ENCODE measurements at places on chromosomes 2 and 18.

DNA sequence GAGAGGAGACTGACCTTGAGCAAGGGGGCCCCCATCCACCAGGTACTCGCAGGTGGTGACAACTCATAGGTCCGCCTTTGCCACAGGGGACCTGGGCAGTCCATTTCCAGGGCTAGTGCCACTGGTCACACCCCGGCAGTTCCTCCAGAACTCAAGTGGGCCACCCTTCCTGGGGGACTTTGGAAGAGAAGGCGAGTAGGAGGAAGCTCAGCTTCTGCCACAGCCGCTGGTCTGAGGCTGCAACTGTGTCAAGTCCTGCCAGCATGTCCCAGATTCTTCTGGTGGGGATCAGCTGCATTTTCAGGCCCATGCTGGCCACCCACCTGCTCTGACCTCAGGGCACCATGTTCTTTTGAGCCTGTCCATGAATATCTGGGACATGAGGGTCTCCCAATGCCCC is 423.9 kb upstream of the MYT1L start:
- no peak for DNase-seq

GRCh38 chr2:47664817-47665216 is 118.1 kb upstream of the MSH6 start:
- no peak for DNase-seq

DNA sequence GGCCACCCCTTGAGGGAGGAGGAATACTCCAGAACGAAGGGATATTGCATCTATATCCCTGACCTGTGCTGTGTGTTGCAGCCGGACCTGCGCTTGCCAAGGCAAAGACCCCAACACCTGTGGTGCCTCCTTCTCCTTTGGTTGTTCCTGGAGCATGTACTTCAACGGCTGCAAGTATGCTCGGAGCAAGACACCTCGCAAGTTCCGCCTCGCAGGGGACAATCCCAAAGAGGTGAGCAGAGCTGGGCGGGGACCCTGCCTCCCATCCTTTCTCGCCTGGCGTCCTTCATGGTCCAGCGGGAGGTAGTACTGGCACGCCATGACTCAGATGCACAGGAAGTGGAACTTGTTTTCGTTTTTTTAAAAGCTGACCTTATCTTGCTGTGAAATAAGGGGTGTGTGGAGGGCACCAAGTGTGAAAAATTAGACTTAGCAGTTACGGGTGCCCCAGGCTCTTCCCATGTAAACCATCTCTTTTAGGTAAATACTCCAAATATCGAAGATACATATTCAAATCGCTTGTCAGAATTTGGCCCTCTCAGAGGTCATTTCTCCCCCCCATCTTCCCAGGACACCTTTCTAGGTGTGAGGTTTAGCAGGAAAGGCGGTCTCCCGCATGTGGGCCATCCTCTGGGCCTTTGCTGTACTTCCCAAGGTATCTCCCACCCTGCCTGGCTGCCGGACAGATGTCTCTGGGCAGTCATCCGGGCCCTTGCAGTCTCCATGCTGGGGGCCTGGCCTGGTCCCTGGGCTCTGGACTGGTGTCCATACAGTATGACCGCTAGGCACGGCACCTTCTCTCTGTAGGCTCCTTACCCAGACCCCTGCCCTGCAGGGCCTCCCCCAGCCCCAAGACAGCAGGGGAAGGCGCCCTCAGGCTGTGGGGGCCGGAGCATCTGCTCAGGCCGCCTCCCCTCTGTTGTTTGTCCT is 57.6 kb downstream of the BOLA3 start:
- DNase-seq = no peak

- DNase-seq = no peak
Observed at GRCh38 chr2:204869132-204869823, 324.0 kb downstream of the PARD3B start.

DNA sequence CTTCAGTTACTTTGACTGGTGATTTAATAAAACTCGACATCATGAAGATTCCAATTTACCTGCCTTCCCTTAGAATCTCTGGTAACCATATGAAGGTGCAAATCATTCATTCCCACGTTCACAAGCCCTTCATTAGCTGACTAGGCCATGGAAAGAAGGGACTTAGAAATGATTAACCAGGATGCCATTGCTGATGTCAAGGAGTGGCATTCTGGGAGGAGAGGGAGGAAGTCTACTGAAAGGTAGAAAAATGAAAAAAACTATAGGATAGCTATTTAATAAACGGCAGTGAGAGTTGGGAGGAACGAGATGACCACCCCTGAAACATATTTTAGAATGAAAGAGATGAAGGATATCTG is 1.4 kb downstream of the ATIC start:
- no peak for DNase-seq

DNA sequence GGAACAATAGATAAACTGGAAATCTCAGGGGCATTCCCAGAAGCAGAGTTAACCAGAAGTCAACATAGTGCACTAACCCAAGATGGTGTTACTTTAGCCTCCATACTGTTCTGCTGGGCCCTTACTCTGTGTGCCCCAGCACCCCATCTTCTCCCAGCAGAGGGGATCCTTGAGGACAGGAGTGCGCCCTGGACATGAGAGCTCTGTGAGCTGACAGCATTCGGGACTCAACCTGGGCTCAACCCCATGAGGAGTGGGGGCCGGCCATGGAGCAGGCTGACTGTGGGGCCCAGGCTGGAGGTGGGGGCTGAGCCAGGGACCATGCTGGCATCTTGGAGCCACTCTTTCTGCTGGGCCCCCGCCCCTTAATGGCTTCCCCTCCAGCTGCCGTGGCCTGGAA is 156.3 kb upstream of the HS6ST1 start:
- no peak for DNase-seq

GRCh38 chr2:16247326-16248122 is 307.2 kb downstream of the MYCN start:
- DNase-seq = no peak

DNA sequence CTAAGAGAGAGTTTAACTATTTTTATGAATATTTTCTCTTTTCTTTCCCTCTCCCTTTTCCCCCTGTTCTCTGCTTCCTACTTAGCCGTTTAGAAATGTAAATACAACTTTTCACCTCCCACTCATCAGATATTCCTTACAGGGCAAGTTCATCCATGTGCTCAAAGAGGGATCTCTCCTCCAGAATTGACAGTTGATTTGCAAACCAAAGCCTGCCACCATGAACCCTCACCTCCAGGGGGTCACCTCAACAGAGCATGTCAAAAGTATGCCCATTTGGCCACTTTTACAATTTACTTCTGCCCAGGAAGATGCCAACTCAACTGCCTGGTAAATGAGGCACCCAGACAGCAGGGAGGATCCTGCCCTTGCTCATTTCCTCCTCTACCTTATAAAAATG is 149.2 kb upstream of the GYPC start:
- no peak for DNase-seq

DNA sequence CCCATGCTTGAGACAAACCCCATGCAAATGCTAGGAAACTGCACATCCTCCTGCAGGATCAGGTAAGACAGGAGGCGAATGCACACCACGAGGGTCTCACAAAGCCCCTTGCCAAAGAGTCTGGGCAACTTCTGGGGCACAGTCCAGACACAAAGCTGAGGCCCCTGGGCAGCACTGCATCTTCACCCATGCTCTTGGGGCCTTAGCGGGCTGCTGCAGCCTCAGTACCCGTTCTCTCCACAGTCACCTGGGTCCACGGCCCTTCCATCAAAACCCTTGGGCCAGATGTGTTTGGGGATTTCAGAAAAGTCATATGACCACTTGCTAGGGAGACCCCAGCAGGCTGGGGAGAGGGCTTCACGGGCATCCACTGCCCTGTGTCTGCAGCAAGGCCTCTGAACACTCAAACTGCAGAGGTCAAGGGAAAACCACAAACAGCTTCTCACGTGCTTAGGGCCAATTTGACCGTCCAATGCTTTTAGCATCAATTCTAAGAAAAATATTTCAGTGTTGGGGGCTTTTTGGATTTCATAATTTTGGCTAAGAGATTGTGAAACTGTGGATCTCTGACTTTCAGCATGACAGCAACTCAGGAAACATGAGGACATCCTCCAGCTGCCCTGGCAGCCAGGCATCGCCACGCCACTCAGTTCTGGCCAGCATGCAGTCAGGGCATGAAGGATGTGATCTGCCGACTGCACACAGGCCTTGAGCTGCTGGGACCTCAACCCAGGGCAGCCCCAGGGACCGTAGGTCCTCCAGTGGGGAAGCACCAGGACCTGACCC is 20.0 kb downstream of the PASK start:
- no peak for DNase-seq

GRCh38 chr18:79944126-79944731 is 7.2 kb downstream of the SLC66A2 start:
- DNase-seq = no peak

GRCh38 chr2:57890464-57890863 is 156.1 kb upstream of the VRK2 start:
- DNase-seq = peak; percentile 31

- no peak for DNase-seq
Observed at GRCh38 chr2:26681656-26682055, 10.9 kb upstream of the KCNK3 start.

- DNase-seq = no peak
Observed at GRCh38 chr2:168466190-168466737, 10.2 kb downstream of the CERS6 start.

DNA sequence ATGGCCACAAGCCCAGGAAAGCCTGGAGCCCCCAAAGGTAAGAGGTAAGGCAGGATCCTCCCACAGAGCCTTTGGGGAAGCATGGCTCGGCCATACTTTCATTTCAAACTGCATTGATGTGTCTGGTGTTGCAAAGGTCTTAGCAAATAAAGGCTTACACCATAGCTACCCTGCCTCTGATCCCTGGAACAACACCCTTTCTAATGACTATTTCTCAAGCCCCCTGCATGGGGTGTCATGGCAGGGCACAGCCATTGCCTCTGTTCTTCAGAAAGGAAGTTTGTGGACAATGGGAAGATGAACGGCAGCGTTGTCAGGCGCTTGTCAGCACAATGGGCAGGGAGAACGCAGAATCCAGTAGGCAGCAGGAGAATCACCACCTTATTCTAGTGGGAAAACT is 435.0 kb upstream of the SMIM21 start:
- DNase-seq = no peak

DNA sequence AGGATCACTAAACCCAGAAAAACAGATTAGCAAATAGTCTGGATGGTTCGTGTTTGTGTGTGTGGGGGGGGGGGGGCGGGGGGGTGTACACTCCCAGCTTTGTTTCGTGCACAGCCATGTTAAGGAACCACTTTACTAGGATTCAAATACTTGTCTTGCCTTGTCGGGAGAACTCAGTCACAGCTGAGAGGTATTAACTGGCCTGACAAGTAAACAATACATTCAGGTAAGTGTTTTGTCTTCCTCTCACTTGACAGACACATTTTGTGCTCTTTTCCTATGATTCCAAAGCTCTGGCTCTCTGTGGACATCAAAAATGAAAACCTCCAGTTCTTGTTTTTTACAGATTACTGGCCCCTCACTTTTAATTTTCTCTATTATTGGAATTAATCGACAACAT is 173.5 kb downstream of the LRP1B start:
- no peak for DNase-seq

GRCh38 chr2:2146969-2147900 is 183.8 kb downstream of the MYT1L start:
- DNase-seq = no peak

GRCh38 chr18:26802330-26803200 is 62.9 kb downstream of the AQP4 start:
- no peak for DNase-seq

DNA sequence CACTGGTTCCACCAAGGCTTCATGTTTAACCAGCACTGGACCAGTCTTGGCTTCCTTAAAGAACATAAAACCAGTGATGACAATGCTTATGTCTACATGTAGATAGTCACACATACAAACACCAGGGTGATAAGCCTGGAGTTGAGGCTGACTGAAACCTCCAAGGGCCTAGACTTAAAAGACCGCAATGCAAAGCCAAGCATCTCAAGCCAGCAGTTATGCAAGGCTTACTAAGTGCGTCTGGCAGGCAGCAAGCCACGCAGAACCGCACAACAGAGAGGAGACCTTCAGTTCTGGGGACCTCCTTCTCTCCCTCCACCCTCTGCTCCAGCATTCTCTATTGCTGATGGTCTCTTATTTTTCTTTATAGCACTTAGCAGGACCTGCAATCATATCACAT is 63.2 kb upstream of the ACAA2 start:
- no peak for DNase-seq

DNA sequence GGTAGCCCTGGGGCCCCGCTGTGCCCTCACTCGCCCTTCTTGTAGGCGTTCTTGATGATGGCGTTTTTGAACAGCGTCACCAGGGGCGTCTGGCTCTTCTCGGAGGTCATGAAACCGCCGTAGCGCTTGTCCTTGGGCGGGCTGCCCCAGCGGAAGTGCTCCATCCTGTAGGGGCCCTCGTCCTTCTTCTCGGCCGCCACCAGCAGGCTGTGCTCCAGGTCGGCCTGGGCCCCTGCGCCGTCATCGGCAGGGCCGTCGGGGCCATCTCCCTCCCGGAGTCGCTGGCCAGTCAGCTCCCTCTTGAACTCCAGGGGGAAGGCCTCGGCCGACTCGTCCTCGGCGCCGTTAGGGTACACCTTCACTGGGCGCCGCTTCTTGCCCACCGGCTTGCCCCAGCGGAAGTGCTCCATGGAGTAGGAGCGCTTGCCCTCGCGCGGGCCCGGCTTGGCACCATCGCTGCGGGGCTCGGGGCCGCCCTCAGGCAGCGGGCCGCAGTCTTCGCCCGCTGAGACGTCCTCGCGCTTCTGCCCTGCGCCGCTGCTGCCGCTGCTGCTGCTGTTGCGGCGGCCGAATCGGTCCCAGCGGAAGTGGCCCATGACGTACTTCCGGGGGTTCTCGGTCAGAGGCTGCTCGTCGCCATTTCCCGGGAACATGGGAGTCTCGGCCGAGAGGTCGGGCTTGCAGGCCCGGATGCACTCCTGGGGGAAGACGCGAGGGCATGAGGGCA is 7.2 kb downstream of the POMC start:
- no peak for DNase-seq

- DNase-seq = no peak
Observed at GRCh38 chr2:222434204-222434603, 9.9 kb downstream of the SGPP2 start.

- DNase-seq = no peak
Observed at GRCh38 chr2:164688896-164689419, 67.7 kb upstream of the GRB14 start.

DNA sequence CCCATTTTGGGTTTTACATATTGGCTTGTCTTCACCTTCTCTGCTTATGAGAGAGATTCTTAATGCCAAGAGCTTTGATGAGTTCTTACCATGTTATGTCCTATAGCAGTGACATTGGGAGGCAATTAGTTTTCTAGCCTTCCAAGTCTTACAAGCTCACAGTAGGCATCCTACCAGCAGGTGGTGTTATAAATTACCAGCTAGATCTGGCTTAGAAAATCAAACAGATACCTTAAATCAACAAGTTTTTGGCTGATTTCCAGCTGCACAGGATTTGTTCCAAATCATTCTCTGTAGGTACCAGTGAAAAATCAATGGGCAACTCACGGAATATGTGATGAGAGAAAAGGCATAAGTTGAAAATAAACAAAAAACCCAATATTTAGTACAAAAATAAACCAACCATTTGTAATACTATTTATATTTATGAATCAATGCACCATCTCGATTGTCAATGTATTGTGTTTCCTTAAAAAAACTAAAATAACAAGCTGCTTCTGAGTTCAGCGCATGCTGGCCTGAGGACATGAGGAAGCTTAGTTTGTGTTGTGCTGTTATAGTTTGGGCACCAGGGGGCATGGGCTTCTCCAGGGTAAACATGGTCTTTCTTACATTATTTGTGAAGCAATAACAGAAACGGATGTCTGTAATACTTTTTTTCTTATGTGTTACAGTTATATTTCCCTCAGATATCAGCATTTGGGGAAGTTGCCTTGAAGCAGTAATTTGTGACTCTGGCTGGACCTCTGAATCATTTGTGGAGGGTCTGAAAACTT is 34.1 kb upstream of the NXPH2 start:
- no peak for DNase-seq

Data from GM03348 (cell line).